Vagina (tissue), 2 donors: ENCODE measurements at places on chromosomes 2 and 18.

DNA sequence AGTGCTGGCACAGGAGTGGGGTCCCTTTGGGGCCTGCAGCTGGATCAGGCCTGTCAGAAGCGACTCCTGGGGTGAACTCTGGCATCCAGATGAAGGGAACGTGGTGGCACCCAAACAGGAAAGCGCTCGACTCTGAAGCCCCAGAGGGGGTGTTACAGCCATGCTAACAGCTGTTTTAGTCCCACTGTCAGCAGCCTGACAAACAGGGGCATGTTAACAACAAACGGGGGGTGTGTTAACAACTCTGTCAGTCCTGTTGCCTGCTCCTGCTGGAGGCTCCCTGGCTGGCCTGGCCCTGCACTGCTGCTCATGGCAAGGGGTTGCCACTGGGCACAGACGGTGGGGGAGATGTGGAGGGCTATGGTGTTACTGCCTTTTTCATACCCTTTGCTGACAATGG, 2.6 kb upstream of the RNU2-63P start:
- DNase-seq = no peak

DNA sequence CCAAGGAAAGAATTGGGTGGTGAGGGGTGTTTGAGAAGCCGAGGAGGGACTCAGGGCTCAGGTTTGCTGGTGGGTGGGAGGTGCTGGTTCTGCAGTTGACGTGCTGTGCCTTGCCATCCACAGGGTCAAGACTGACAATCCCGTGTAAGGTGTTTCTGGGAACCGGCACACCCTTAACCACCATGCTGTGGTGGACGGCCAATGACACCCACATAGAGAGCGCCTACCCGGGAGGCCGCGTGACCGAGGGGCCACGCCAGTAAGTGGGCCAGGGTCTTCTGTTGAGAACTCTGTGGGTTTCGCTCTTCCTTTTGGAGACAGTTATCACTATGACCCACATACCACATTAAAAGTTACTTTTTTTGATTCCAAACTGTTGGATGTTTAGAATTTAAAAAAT, 32.6 kb downstream of the IL1R2 start:
- no peak for DNase-seq

DNA sequence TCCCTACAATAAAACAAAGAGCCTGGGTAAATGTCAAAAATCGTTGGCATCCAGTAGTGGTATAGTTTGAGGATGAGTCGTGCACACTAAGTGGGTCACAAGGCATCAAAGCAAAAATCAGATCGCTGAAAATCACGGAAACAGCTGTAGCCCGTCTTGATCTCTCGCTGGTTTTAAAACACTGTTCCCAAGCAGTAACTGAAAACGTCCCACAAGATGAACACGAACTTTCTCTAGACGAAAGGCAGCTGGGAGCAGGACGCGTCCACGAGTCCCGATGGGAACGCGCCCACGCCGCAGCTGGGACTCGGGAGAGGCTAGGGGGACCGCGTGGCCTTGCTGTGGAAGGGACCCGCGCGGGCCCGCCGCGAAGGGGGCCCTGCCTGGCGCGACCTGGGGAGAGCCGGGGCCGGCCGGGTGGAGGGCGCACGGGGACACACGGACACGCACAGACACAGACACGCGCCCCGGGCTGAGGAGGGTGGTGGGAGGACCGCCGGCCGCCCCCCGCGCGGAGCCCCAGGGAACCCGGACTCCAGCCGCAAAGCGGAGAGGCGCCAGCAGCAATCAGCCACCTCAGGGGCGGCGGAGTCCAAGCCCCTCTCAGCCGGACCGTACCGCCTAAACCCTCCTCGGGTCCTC, 651 bp downstream of the STK17B start:
- no peak for DNase-seq

DNA sequence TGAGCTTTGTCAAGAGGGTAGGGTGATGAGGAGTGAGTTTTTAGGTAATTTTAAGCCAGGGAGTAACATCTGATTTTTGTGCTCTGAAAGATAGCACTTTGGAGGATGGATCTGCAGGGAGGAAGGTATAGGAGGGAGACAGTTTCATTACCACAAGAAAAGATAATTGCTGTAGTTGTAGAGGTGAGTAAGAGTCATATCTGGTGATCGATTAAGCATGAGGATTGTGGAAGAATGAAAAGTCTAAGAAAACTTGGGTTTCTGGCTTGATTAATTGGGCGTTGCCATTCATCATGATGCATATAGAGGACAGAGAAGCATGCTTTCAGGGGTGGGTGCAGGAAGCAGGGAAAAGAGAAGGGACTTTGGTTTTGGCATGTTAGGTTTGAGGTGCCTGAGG, 18.5 kb downstream of the KCMF1 start:
- DNase-seq = no peak

DNA sequence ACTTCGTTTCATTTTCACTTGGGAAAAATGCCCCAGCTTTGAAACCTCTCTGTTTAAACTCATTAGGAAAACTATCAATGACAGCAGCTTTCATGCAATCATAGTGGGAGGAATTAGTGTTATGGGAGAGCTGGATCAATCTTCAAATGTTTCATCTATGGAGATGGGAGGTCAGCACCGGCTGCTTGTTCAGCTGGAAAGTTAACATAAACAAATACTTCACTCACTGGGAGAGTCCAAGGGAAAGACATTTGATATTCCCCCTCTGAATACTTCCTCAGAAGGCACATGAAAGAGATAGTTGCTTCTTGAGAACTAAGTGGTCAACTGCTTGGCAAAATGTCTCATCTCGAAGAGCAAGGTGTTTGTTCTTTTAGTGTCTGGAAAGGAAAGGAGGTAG, 7.3 kb downstream of the LYPD1 start:
- DNase-seq = no peak

DNA sequence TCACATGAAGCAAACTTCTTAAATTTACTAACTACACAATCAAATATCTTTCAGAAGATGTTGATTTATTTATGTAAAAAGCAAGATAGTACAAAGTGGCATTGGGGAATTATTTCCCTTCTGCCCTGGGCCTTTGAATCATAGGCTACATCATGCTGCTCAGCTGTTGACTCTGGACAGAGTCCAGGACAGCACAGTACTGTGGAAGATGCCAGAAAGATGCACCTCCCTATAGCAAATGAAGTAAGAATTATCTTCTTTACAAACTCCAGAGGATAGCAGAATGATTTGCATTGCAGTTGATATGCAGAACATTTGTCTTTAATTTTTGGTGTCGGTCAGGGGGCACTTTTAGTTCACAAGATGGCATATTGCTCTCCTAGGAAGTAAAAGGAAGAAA, 1354.5 kb upstream of the ZEB2 start:
- no peak for DNase-seq

GRCh38 chr2:135949451-135950234, 35.8 kb downstream of the DARS1 start:
- DNase-seq = no peak

GRCh38 chr2:127632592-127633489, 13.1 kb upstream of the GPR17 start:
- DNase-seq = no peak

DNA sequence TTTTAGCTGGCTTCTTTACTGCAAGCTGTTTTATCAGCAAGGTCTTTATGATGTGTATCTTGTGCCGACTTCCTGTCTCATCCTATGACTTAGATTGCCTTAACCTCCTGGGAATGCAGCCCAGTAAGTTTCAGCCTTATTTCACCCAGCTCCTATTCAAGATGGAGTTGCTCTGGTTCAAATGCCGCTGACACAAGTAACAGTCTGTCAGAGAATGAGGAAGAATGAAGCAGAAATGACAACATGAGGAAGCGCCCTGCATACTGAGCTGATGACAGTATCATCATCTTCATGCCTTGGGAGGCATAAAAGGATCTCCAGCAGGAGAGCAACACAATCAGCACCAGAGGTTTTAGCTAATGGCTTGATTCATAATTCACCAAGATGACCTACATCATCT, 309.4 kb downstream of the NBAS start:
- DNase-seq = no peak

DNA sequence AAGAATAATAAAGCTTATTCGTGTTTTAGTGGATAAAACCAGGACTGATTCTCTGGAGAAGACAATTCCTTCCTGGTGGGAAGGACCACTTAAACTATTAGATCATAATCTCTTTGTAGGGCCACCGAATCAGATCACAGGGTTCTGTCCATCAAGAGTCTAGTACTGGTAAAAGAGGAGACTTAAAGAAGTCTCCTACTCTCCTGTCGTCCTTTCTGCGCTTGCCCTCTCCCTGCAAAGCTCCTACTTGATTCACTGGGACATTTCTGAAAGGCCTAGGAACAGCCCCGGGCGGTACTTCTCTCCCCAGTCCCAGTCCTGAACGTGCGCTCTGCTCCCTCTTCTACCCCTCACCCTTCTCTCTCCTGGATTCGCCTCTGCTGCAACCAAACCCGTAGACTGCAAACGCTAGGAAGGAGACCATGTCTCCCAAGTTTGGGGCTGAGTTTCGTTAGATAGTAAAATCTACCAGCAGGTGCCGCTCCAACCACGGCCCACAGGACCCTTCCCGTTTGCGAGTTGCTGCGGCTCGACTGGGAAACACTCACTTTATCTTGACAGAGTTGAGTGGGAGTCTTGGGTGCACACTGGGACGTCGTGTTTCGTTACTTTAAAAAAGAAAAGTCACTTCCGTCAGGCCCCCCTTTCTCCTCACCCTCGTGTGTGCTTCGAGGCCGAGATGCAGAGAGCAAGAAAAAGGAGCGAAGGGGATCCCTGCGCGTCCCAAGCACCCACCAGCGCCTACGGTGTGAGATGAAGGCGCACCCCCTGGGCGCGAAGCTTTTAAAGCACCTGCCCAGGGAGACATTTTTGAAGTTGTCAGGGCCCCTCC, 923 bp downstream of the FIGLA start:
- DNase-seq = no peak

DNA sequence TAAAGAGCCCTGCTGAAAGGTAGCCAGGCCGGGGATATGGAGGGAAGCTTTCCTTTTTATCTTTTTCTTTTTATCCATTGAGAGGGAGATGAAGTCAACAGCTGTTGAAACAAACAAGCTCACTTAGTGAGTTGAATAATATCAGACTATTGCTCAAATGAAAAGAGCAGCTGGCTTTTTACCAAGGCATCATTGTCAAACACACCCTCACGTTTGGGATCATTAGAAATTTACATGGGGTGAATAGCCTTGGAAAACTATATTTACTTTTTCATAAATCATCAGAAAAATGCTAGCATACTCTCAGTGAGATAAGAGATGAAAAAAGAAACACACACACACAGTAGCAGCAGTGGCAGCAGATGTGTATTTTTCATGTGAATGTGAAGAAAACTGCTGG, 71.5 kb upstream of the HNMT start:
- no peak for DNase-seq

DNA sequence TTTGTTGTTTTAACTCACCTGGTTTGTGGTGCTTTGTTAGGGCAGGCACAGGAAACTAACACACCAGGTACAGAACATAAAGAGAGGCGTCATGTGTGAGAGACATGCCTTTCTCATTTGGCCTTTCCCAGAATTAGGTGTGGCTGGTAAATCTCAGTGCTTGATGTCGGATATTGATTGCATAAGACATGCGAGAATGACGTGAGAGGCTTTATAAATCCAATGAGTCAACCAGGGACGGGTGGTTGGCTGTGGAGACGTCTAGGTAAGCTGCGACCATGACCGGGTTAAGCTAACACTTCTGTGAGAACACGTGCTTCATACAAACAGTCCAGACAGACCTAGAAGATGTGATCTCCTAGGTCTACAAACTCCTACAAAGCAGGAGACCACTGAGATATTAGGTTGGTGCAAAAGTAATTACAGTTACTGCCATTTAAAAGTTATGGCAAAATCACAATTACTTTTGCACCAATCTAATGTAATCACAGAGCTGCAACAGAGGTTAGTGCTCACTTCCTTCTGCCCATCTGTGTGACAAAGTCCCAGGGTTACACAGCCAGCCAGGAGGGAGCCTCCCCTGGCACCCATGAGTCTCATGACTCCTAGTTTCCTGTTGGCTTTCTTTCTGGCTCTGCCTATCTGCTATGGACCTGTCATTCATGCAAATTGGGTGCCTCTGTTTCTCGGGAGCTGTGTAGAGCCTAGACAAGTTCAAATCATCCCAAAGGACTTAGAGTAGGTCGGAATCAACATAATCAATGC, 98.9 kb upstream of the ATP8B1 start:
- DNase-seq = no peak
